ENCODE measurements at places on chromosomes 11 and 22. TPM values are rescaled to one million over a fixed set of nuclear protein-coding genes. Genes with fewer than 3 reads are reported as not detected.

- no peak for DNase-seq
These were observed at the start of gene OLFML1 for GRCh38 chr11:7485186-7486097. OLFML1 (plus strand) TSS chr11:7485506; CDS start chr11:7485876, 370 bp downstream.

Gene DLG2
- total RNA-seq, result 2.8 TPM

DNA sequence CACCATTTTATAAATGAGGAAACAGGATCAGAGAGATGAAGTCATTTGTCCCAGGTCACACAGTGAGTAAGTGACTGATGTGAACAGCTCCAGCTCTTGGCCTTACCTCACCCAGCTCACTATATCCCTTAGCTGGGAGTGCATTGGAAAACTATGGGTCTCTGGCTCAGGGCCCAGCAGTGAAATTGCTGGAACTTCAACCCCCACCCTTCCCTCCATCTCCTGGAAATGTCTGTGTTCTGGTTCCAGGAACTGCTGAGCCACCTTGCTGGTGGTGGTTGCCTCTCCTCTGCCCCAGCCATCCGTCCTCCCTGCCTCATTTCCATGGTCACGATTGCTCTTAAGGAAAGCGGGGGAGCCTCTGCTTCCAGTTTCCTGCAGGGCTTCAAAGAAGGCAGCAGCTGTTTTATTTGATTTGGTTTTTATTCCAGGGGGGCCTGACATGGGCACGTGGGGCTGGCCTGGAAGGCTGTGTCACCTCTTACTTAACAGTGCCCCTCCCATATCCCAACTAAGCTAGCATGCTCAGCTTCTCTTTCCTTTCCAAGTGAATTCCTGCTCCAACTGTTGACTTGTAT lies 46.2 kb upstream of the CSTF3 start:
- peak; percentile 25 for DNase-seq

DNA sequence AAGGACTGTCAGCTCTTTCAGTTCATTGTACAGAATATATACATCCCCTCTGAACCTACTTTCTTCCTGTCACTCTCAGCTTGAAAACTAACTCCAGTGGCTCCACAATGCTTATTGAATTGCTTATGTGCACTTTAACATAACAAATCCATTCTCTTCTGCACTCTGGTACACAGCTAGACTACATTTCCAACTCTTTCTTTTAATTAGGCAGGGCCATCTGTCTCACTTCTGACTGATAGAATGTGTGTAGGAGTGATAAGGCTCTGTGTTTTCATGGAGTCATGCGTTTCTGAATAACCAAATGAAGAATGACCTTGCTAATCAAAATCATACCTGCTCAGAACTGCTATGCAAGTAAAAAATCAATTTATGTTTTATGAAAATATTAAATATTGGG lies 278.5 kb upstream of the CCDC179 start:
- DNase-seq, result no peak

GRCh38 chr11:84413549-84413948 lies 1127.4 kb upstream of the CCDC90B start:
- no peak for DNase-seq

GRCh38 chr22:40463683-40464082 lies 93.3 kb downstream of the SGSM3 start:
- no peak for DNase-seq

DNA sequence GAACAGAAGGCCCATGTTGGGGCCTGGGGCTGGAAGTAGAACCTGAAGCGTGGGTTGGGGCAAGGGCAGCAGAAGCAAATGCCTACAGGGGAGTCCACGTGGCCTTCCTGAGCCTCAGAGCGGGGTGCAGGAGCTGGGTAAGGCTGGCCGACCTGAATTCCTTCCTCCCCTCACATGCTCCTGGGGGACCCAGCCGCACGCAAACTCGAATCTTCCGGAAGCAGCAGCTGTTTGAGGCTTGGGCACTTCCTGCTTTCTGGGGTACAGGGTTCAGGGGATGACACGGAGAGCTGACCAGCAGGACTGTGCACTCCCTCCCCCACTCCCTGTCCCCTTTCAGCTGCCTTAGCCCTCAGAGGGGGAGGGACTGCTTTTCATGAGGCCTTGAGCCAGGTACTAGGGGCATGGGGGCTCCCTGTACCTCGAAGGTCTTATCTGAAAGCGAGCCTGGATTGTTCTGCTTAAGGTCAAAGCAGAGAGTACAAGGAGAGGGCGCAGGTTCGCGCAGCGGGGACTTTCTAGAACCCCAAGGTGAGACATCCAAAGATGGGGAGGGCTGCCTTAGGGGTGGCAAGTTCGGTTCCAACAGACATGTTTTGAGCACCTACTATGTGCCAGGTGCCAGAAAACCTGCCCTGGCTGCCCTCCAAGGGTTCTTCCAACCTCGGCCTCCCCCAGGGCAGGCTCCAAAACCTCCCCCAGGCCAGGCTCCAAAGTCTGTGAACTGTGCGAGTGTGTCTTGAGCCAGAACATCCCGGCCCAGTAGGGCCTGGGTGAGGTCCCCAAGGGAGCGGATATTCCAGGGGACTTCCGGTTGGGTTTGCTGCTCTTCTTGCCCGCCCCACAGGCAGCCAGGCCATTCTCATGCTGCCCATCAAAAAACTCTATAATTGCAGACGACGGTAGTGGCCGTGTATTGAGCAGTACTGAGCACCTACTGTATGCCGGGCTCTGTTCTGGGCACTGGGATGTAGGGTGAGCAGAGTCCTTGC lies 1.7 kb downstream of the NCF4 start:
- no peak for DNase-seq
